Stimulated activated CD4-positive, alpha-beta T cell treated with anti-CD3 and anti-CD28 coated beads, Interleukin-4, amount 100 ng/mL, for 1 hour (primary cell): ENCODE measurements at places on chromosomes 2 and 18.

DNA sequence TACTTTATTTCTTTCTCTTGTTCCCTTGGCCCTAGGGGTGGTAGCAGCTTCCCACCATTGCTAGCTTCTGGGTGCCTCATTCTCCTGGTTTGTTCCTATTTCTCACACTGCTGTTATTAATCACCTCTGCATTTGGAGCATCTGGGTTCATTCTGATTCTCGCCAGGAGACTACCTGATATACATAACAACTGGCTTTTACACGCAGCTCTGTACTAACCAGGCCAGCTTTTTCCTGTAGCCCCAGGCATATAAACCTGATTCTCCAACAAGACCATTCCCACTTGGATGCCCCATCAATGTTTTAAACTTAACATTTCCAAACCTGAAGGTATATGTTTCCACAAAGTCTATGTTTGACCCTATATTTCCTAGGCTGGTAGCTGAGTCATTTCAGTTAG lies 403.9 kb upstream of the DCC start:
- DNase-seq, result no peak

DNA sequence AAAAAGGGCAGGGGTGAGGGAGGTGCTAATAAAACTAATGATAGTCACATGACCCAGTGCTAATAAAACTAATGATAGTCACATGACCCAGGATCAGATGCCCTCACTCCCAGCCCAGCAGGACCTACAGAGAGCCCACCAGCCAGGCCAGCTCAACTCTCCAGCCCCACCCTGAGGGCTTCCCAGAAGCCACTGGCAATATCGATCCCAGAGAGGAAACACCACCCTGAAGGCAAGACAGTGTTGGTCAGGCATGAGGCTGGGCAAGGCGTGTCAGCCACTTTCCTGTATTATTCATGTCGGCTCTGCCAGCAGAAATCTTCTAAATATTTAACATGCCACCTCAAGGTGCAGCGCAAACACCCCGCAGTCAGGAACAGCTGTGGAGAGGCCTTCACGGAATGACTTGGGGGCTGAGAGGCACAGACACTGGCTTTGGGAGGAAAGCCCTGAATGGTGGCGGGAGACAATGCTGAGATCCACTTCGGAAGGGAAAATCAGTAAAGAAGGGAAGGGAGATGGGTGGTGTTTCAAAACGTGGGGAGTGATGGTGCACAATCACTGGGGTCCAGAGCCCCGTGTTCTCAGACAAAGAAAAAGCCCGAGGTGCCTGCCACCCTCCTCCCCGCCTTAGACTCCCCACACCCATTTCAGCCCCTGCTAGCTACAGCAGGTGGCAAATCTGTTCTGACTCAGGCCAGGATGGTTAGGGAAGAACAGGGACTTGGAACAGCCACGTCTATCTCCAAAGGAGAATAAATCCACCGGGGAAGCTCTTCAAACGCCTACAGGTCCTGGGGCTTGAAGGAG lies 1.4 kb downstream of the REEP1 start:
- no peak for DNase-seq

DNA sequence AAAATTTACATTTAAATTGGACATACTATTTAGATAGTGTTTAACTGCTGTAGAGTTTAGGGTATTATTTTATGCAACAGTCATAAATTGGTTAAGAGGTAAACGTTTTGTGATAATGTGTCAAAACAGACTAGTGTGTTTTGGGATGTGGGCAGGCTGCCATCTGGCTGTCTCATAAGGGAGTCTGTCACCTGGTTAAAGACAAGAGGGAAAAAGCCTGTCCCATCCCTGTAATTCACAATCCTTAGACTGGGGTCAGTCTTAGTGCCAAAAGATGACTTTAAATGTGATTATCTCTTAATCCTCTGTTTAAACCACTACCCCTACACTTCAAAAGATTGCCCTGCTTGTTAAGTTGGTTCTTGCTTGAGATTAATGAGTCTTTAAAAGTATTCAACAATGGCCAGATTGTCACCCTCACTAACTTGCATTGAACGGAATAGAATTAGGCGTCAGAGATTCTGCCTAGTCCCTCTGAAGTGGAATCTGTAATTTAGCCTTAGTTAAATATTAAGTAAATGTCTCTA lies 59.2 kb downstream of the SGPP2 start:
- DNase-seq, result no peak

GRCh38 chr2:178819992-178820391 lies 12.8 kb upstream of the TTN start:
- no peak for DNase-seq

DNA sequence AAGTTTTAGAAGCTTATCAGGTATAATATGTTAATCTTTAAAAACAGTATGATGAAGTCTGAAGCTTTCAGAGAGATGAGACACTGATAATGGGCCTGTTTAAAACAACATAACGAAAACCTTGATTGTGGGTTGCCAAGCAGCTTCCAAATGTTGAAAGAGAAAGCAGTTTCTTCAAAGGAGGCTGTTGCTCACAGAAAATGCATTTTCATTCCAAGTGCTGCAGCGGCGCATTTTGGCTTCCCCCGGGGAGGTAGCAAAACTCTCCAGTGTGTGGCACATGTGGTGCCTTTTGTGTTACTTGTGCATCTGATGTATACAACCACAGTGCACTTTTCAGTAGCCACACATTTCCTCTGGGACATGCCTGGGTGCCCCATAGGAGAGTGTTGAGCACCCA lies 66.1 kb downstream of the TMEFF2 start:
- DNase-seq, result no peak

DNA sequence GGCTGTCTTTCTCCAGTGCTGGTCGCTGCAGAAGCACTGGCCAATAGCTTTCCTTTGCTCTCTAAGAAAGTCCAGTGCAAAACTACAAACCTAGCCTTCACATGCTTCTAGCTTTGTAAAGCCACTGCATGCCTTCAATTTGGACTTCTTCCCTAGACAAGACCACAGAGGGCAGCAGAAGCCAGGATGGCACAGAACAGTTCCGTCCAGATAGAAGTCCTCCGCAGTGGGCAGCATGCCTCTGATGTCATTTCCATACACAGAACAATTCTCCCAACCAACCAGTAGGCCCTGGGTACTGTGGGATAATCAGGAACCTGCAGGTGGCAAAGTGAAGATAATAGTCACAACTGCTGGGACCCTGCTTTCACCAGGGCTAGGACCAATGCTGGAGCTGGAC lies 3.3 kb downstream of the ST6GAL2 start:
- no peak for DNase-seq

GRCh38 chr2:79393107-79393685 lies 119.7 kb upstream of the CTNNA2 start:
- DNase-seq, result no peak

DNA sequence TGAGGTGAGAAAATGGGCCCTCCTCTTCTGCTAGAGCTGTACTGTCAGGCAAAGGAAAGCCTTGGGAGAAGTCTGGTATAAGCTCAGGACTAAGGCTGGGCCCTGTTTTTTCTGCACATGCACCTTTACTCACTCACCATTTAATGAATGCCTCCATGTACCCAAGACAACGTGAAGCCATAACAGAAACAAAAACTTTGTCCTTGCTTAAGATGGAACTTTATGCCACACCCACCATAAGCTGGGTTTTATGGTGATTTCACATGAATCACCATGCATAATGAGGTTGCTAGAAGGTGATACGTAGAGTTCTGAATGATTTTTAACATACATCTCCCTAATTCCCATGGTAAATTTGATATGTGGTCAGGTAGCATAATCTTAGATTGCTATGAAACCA lies 63.7 kb upstream of the CYP26B1 start:
- DNase-seq, result no peak

- no peak for DNase-seq
Observed at GRCh38 chr2:103627301-103627700, 865.5 kb downstream of the TMEM182 start.

GRCh38 chr2:149743842-149744448 lies 156.4 kb upstream of the MMADHC start:
- DNase-seq, result no peak

- no peak for DNase-seq
Observed at GRCh38 chr2:41900101-41900577, 147.7 kb upstream of the PKDCC start.

DNA sequence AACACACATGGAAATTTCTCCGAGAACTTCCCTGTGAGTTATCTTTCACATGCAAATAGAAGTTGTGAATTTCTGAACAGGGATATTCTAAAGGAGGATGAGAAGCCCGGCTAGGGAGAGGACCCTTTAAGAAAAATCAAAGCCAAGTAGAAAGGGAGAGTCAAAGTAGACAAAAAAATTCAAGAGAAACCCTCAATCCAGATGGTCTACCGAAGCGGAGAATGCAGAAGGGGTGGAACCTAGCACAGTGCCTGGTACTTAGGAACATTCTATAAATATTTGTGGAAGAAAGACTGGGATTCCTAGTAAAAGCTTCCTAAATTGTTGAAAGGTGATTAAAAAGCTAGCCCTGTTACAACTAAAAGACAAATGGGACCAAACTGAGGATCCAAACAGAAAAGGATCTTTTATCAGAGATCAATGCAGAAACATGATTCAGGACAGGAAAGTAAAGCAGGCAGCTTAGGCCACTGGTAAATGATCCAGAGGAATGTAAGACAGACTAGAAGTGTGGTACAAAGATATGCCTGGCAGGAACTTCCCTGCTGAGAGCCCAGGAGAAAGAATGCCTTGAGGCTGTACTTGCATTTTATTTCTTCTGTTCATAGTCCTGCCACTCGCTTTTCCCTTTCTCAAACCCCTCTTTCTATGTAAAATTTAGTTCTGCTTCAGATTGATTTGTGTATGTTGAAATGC lies 19.5 kb upstream of the GLS start:
- no peak for DNase-seq

- DNase-seq, result no peak
Observed at GRCh38 chr2:42073739-42074503, 26.1 kb downstream of the PKDCC start.

DNA sequence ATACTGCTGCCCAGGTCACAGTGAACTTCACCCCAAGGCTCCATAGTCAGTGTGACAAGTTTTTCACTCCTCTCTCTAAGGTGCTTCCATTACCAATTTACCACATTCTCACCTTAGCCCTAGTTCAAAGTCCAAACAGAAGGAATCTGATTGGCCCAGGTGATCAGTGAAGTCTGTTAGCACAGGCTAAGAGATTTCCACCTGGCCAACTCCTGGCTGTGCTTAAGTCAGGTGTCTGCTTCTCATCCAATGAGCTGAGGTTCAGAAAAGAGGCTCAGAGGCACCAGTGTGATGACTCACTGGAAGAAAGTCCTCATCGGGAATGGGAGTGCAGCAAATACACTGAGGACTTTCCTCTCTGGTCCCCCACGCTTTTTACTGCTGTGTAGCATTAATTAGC lies 164.4 kb upstream of the MGAT5 start:
- no peak for DNase-seq

- no peak for DNase-seq
Observed at GRCh38 chr2:177056481-177056929, 156.1 kb upstream of the HNRNPA3 start.

DNA sequence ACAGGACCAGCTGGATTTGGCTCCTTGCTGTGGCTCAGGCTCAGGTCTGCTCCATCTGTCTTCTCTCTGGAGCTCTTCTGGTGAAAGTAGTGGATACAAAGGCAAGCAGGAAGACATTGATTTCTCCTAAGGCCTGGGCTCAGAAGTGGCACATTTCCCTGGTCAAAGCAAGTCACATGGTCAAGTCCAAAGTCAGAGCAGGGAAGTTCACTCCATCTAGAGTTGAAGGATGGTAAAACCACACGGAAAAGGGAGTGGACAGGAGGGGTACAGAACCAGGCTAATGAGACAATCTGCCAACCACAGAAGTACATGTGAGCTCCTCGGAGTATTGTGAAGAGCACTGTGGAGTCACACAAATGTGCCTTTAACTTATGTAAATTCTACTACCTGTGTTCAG lies 66.1 kb downstream of the MARCO start:
- DNase-seq, result no peak

DNA sequence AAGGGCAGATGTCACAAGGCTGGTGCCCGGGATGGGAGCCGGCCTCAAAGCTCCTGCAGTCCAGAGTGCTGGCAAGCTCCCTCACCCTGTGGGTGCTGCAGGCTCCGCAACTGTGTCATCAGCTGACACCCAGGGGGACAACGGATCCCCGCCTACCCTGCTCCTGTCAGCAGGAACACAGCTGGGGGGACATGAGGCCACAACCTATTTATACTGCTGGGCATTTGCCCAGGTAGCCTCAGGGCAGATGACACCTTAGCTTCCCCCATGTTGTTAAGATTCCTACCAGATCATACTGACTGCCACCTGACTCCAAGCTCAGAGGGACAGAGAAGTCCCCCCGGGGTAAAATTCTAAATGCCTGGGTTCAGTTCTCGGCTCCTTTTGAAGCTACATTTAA lies 1.2 kb downstream of the ANKRD23 start:
- DNase-seq, result no peak

GRCh38 chr2:154488801-154489200 lies 209.7 kb upstream of the KCNJ3 start:
- DNase-seq, result no peak

DNA sequence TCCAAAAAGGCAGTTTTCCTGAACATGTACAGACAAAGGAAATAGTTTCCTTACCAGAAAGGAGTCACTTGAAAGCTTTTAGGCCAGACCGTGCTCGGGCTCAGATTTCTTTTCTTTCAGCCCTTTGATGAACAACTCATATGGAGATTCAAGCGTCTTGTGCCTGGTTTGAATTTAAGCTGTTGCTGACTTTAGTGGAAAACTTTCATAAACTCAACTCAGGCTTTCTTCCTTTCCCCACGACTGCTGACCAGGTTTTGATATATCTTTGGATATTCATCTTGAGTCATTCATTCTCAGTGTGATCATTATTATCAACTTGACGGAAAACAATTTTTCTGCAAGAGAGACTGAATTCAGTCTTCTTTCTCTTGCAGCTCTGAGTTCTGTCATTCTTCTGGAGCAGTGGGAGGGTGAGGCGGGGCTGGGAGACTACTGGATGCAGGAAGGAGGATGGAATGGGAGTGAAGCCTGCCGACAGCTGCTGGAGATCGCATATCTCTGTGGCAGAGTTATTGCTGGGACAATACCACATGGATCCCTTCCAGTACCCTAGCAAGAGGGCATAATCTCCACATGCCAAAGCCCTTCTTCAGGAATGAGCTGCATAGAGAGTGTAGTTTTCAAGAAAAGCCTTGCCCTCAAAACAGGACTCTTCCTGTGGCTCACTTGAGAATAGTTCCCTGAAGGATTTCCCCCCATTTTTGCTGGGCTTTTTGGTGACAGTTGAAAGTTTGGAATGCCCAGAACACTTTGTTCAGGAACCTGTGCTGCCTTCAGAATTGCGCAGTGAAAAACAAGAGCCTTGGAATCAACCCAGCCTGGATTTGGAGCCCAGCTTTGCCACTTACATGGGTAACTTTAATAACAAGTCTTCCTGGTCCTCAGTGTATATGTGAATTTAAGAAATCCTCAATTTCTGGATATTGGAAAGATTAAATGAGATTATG lies 364.4 kb downstream of the ZNF521 start:
- DNase-seq, result no peak

- no peak for DNase-seq
Observed at GRCh38 chr2:160551259-160551658, 57.7 kb upstream of the RBMS1 start.

- DNase-seq, result no peak
Observed at GRCh38 chr18:35377875-35378573, 887 bp upstream of the ZNF396 start.

GRCh38 chr2:201618744-201619662 lies 24.3 kb downstream of the TMEM237 start:
- DNase-seq, result no peak
